Sigmoid colon (tissue), 7 donors: ENCODE measurements at places on chromosomes 5 and 9. TPM values are rescaled to one million over a fixed set of nuclear protein-coding genes. Genes with fewer than 3 reads are reported as not detected.

GRCh38 chr9:73081979-73082657, 69.5 kb upstream of the ANXA1 start:
- no peak for DNase-seq

The F2RL2 gene
- total RNA-seq: 3.1 TPM

The TRPM3 gene
- total RNA-seq: 1.8 TPM

The KCNV2 gene
- not detected for total RNA-seq

The RNF183 gene
- total RNA-seq: not detected

- DNase-seq: no peak
Observed at GRCh38 chr5:148776780-148777179, 49.6 kb upstream of the ADRB2 start.

GRCh38 chr5:112738191-112738560, 491 bp downstream of the APC start:
- DNase-seq: no peak
